ENCODE measurements at places on chromosomes 6 and 20.

DNA sequence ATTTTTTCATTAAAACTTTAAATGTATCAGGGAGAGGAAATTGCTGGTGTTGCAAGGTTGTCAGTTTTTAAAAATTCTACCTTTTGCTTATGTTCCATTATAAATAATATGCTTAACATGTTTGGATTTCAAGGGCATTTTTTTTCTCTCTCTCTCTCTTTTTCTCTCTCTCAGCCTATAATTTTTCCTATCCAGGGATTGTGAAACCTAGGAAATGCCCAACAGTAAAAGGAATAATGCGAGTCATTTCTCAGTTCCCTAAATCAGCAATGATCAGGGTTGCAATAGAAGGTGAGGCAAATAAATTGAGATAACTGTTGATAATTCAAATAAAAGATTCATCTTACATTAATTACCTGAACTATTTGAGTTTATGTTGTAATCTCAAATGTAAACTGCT, 53.2 kb upstream of the IFNGR1 start:
- no peak for DNase-seq

- DNase-seq, result no peak
Measured at GRCh38 chr20:41044409-41045062, 15.9 kb downstream of the TOP1 start.

GRCh38 chr6:136408204-136408603, 118.6 kb upstream of the BCLAF1 start:
- no peak for DNase-seq

DNA sequence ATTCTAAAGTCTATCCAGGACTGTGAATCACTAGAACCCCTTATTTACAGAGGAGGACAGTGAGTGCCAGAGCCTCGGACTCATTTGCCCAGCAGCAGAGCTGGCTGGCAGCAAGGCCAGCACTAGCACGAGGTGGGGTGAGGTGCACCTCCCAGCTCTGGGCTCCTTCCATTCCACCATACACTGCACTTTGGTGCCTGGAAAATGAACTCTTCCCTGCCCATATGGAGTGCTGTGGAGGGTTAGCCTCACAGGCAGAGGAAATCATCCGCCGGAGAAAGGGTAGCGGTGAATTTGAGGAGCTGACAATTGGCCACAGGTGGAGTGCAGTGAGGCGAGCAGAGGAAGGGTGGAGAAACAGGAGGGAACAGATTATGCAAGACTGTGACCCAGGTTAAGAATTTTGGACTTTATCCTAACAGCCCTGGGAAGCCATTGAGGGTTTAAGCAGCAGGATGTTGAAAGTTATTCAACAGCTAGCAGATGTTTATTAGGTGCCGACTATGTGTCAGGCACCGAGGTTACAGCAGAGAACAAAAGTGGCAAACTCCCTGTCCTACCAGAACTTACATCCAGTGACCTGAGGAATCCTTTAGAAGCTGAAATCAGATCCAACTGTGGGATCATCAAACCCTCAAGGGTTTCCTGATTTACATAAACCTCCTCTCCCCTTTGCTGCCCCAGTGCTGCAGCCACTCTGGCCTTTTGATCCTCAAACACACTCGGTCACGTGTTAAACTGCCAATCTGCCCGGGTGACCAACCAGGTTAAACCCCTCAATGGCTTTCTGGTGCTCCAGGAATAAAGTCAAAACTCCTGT, 6.2 kb downstream of the TRIM26 start:
- DNase-seq, result no peak

DNA sequence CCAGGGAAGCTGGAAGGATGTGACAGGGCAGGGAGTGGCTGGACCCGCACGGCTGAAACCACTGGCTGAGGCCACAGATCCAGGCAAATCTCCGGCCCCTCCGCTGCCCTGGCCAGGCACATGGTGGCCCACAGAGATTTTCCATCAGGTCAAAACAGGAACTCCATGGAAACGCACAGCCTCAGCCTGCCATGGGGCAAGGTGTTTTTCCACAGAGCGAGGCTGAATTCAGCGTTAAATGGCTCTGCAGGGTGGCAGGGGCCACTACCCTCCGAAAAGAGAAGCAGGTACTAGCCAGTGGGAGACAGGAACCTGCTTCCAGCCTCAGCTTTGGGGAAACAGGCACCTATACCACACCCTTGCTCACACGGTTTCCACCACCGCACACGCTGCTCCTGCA, 53.1 kb downstream of the PREX1 start:
- DNase-seq, result no peak

GRCh38 chr6:157097255-157097955, 225.9 kb downstream of the TMEM242 start:
- no peak for DNase-seq

GRCh38 chr20:59192533-59192896, 28.9 kb downstream of the ZNF831 start:
- no peak for DNase-seq

DNA sequence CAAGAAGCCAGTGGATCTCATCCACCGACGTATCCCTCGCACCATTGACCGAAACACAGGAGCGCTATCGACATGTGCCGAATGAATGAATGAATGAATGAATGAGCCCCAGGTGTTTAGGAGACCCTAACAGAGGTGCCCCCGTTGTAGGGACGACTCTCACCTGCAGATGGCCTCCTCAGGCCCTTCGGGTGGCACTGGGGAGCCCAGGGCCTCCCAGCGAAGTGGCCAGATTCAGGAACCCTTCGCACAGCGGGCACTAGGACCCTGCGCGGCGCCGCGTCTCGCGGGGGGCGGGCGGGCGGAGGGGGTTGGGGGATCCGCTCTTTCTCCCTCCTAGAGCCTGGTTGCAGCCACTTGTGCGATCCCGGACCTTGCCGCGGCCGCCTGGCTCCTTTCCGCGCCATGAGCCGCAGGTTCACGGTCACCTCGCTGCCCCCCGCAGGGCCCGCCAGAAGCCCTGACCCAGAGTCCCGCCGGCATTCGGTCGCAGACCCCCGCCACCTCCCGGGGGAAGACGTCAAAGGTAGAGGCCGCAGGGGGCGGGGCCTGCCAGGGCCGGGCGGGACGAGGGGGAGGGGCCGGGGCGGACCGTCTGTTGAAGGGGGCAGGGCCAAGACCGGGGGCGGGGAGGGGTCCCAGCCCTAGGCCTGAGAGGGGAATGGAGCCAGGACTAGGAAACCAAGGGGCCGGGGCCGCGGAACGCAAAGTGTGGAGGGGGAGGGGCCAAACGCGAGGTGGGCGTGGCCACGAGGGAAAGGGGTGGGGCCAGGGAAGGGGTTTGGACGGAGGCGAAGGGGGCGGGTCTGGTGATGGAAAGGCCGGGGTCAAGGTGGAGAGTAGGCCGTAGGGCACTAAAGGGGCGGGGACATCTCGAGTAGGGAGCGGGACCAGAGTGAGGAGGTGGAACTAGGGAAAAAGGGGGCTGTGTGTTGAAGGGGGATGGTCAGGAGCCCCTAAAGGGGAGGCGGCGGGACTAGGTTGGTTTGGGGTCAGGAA, 7.4 kb upstream of the SLC12A5 start:
- DNase-seq, result no peak

DNA sequence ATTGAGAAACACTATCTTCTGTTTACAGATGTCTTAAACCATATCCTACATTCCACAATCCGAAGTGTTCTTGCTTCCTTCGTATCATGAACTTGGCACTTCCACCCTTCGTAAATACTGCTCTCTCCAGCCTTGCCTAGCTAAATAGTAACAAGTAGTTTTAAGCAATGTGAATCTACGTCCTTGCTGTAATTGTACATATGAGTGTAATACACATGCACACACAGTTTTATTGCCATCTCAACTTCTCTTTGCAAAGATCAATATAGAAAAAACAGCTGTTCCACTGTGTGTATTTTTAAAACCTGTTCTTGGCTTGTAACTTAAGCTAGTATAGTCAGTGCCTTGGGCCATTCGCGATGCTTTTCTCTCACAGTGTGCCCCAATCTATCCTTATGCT, 1524.7 kb downstream of the GRIK2 start:
- no peak for DNase-seq

GRCh38 chr6:123226398-123226797, 230.4 kb downstream of the CLVS2 start:
- no peak for DNase-seq

GRCh38 chr20:43190332-43190953, 737 bp upstream of the PTPRT start:
- DNase-seq, result no peak

GRCh38 chr6:41936073-41936837, 5.4 kb downstream of the CCND3 start:
- DNase-seq, result peak; percentile 27

DNA sequence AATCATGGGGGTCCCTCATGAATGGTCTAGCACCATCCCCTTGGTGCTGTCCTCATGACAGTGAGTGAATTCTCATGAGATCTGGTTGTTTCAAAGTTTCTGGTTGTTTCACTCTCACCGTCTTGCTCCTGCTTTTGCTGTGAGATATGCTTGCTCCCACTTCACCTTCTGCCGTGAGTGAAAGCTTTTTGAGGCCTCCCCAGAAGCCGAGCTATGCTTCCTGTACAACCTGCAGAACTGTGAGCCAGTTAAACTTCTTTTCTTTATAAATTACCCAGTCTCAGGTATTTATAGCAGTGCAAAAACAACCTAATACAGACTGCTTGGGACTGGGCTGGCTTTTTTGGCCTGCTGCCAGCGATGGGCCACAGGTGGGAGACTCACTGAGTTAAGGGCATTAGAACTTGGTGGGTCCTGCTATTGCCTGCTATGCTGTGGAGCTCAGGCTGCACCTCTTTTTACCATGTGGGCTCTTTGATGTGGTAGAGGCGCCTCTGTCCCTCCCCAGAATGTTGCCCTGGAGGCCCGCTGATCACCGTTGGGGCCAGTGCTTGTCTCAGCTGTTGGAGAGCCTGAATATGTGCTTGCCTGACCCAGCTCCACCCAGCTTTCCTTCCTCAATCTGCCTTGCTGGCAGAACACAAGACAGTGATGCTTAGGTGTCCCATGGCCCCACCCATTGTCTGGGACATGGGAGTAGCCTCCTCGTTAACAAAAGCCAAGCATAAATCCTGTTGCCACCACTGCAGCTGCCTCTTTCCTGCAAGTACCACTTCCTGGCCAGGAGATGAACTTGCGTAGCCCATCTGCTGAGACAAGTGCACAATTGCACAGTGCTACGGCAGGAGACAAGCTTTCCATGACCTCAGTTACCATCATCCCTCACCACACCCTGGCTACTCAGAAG, 47.1 kb downstream of the IGF2R start:
- no peak for DNase-seq

DNA sequence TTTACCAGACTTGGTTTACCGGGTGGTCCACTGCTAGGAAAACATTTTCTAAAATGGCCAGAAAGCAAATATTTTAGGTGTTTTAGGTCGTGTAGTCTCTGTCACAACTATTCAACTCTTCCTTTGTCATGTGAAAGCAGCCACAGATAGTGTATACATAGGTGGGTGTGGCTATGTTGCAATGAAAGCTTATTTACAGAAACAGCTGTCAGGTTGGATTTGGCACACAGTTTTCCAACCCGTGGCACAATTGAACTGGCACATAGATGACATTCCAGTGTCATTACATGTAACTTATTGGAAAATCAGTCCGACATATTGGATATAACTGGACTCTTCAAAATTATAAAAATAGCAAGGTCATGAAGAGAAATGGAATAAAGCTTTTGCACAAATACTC, 68.9 kb upstream of the KCNQ5 start:
- no peak for DNase-seq

DNA sequence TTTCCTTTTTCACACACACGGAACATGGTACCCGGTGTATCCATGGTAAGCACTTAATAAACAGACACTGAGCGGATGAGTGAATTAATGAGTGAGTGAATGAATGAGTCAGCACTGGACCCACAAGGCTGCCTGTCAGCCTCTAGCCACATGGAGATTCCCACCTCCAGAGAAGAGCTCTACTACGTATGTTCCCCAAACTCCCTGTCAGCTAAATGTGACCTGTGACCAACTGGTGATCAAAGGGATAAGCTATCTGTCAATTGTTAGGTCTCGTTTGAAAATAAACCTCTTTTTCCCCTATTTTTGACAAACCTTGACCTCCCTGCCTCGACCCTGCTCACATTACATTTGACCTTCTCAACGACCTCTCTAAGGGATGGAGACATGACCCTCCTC, 24.5 kb upstream of the TAF8 start:
- no peak for DNase-seq

- no peak for DNase-seq
Measured at GRCh38 chr6:169371344-169372127, 117.9 kb upstream of the THBS2 start.

GRCh38 chr6:167481307-167481926, 156.5 kb downstream of the TTLL2 start:
- no peak for DNase-seq

DNA sequence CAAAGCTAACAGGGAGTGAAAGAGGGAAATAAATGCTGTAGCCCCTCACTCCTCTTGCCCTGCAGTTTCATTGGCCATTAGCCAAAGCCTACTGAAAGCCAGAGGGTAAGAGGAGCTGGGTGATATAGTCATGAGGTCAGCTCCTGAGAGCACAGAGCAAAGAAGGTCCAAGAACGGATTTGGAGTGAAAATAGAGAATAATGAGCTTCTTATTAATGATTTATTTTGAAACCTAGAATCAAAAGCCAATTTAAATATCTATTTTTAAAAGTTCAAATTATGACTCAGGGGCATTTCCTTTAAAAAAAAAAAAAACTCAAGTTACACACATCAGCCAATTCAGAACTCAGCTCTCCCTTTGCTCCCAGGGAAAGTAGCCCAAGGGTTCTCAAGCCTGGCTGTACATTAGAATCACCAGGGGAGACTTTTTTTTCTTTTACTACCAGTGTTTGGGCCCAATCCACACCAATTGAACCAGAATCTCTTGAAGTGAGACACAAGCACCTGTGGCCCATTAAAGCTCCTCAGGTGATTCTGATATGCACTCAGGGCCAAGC, 79.1 kb downstream of the SNAP25 start:
- DNase-seq, result no peak

- DNase-seq, result no peak
Measured at GRCh38 chr6:148055419-148055818, 287.2 kb upstream of the SASH1 start.

- no peak for DNase-seq
Measured at GRCh38 chr6:56804996-56805395, 149.9 kb upstream of the BEND6 start.

GRCh38 chr20:34459209-34459897, 56.9 kb upstream of the DYNLRB1 start:
- no peak for DNase-seq

- no peak for DNase-seq
Measured at GRCh38 chr6:53273370-53273769, 75.4 kb downstream of the ELOVL5 start.

GRCh38 chr6:133567636-133568035, 321.3 kb upstream of the TCF21 start:
- no peak for DNase-seq

GRCh38 chr6:54515713-54516112, 207.5 kb downstream of the TINAG start:
- no peak for DNase-seq

DNA sequence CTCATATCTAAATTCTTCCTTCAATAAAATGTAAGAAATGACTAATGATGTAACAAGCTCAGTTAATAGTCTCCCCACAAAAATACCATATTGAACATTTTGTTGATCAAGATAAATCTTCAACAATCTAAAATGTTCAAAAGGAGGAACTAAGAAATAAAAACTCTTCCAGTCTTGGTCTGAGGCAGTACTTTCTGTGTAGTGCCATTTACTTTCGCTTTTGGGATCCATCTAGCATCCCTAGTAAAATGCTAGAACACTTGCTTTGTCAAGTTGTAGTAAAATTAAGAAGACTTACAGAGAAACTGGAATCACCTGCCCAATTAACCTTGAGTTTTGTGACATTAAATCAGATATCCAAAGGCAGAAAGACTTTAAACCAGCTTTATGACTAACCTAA, 246.4 kb downstream of the KHDRBS2 start:
- no peak for DNase-seq

GRCh38 chr6:166365221-166365620, 17.5 kb downstream of the MPC1 start:
- DNase-seq, result no peak

Measured in brain pericyte (primary cell).